ENCODE measurements at places on chromosomes 4 and X. TPM values are rescaled to one million over a fixed set of nuclear protein-coding genes. Genes with fewer than 3 reads are reported as not detected.

DNA sequence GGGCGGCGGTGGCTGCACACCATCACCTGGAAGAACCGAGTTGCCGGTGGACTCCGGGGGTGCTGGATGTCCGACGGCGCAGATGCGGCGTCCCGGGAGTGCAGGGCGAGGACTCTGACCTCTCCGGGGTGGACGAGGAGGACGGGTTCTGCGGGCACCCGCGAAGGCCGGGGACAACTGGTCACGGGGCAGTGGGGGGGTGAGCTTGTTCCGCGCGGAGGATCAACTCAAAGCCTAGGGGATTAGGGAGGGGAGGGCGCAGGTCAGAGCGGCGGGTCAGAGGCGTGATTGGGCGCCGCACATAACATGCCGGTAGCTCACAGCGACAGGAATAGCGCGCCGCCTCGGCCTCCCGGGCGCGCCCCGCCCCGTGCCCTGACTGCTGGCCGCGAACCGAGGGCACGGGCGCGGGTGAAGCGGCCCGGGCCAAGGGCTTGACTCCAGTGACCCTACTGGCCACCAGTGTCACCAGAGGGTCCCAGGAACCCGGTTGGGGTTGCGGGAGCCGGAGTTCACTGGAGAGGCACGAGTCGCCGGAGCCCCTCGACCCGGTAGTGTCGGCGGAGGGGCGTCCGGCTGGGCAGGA lies at the start of gene KLHL34:
Gene KLHL34, minus strand, starts transcription at position 179 of the 586 bp plus-strand sequence. CDS start 542 bp downstream, outside the sequence.
- DNase-seq, result no peak

Gene NEXMIF
- 23.9 TPM for total RNA-seq

GRCh38 chr4:188606635-188607034 lies 467.4 kb downstream of the TRIML1 start:
- DNase-seq, result no peak

DNA sequence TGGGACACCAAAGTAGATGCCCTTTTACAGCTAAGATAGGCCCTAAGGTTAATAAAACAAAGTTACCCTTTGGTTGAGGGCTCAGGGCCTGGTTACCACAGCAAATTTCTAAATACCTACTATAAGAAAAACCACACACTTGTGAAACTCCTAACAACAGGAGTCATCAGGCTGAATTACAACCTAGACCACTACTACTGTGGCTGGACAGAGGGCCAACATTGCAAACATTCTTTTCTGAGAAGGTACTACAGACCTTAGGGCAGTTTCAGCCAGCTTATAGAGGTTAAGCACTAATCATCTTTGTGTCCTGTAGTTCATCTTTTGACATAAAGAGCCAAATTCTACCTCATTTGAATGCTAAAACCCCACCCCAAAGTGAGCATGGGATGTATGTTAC lies 504.0 kb downstream of the RAPGEF2 start:
- no peak for DNase-seq

DNA sequence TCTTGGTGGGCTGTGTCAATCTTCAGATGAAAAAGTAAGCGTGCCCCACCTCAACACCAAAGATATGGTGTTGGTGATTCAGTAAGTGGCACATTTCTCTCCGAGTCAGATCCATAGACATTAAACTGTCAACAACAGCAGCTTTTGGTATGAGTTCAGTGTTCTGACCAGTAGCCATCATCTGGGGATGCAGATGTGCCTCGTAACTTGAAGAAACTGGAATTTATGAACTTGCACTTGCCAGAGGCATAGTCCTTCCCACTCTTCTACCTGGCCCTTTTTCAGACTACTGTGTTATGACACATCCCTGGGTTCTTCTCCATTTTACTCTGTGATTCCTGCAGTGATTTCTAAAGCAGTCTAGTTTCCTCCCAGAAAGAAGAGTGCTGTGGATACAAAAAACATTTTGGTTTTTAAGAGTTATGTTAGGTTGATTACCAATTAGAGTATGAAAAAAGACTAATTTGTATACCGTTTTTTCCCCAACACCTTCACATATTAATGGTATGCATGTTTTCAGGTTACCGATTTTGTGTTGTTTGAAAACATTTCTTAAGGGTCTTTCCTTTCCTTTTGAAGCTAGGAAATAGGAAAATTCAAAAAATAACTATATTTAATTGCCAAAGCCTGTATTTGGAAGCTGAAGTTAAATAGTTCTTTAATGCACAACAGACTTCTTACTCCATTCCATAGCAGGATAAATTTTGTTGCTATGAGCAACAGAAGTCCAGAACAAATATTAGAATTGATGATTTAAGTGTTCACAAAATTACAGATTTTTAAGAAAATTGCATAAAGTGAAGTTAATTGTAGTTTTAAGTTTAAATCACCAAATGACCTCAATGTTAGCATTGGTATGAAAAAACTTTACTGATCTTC lies 39.3 kb downstream of the NUDT6 start:
- DNase-seq, result no peak

DNA sequence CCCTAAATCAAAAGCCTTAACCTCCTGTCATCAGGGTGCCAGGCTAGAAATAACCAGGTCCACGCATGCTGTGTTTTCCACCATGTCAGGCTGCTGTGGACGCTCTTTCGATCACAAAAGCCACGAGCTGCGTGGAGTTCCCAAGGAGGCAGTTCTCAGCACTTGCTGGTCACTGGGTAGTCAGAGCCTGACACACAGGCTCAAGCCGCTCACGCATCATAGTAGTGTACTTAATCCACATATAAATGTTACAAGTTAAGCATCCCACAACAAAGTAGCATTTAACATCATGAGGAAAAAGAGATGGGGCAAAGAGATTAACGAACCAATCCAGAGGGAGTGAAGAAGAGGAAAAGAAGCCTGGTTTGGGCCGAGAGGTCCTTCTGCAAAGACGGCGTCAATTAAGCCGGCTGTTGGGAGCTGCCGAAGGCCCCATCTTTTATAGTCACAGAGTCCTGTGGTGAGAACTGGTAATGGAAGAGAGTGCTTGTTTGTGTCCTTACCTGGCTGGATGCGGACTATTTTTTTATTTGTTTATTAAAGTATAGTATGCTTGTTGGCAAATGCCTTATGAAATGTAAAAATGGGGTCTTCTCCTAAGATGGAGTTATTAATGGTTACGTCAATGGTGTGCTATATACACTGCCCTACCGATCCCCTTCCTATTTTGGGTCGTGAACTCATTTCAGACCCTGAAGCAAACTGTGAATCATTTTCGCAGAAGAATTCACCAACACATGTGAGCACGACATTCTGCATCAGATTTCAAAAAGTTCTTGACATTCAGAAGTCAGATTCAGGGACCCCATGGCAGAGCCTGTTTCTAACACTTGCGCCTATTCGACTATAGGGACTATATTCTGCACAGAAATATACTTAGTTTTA lies 675 bp downstream of the PRIMPOL start:
- peak; percentile 70 for DNase-seq

DNA sequence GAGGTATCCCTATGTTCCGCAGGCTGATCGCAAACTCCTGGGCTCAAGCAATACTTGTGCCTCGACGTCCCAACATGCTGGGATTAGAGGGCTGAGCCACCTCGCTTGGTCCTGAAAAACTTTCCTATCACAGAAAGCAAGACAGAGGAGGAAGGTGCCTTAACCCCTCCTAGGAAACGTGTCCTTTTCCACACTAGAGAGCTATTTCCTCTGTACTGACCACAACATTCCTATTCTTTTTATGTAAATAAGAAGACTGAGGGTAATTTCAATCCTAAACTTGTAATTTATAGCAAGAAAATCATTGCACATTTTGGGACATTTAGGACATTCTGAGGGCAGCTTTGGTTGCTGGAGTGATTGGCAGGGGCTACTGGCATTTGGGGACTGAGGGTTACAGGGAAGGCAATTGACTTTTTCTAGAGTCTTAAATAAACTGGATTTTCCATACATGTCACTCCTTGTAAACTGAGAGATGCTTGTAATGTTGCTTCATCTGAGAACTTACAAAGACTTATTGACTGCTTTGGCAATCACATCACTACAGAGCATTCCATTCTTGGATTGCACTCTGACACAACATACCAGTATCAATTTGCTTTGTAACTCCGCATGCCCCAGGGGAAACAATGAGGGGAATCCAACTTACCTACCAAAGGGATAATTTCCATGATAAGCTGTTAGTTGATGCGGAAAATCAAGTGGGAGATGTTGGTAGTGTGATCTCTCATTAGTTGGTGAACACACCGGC lies 15.6 kb downstream of the XAGE3 start:
- DNase-seq, result no peak

Gene TRAM1L1
- total RNA-seq, result 22.8 TPM

GRCh38 chr4:89781321-89781720 lies 55.6 kb downstream of the SNCA start:
- DNase-seq, result no peak

- DNase-seq, result no peak
Observed at GRCh38 chr4:156838761-156839160, 132.8 kb downstream of the PDGFC start.

DNA sequence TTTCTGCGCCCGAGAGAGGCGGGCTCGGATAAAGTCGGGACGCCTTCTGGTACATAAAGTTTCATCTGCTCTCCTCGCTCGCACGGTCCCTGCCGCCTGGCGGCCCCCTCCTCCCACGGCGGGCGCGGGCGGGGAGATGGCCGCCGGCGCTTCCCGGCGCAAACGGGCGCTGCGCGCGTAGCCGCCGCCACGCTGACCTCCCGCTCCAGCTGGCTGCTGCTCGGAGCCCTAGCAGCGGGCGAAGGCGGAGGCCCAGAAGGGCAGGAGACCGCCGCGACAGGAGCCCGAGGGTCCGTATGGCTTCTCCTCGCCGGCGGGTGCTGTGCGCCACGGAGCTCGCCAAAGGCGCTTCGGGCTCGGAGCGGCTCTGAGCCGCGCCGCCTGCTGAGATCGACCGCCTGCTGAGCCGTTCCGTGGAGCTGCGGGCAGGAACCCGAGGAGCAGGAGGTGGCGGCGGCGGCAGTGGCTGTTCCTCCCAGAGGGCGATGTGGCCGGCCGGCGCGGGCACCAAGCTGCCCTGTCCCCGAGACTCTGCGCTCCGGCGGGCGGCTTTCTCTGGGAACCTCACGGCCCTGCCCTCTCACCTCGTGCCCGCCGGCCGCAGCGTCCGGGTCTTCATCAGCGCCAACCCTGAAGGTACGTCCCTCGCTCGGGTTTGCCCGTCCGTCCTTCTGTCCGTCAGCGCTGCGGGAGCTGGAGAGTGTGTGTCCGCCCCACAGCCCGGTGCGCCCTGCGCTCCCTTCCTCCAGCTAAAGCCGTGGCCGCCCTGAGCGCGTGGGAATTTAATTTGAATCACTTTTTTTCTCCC lies at the start of gene NWD2:
Gene NWD2, plus strand, starts transcription at position 161 of the 808 bp plus-strand sequence. Its CDS starts 325 bp downstream, at position 486.
- DNase-seq, result peak; percentile 79

Gene ATP1B4
- total RNA-seq, result 0.11 TPM

- no peak for DNase-seq
Observed at GRCh38 chrX:96081891-96082290, 602.8 kb upstream of the DIAPH2 start.

DNA sequence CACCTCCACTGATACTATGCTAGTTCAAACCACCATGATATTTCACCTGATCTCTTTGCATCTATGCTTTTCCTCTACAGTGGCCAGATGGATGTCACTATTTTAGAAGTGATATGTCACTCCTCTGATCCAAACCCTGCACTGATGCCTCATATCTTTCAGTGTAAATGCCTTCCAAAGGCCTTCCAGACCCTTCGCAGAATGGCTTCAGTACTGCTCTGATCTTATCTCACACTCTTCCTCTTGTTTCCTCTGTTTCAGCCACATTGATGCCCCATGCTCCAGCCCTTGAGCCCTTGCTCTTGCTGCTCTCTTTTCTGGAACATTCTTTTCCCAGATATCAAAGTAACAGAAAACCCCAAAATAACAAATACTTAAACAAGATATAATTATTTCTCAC lies 17.9 kb downstream of the MID1IP1 start:
- DNase-seq, result no peak

GRCh38 chr4:129821963-129822362 lies 726.0 kb downstream of the C4orf33 start:
- DNase-seq, result no peak

DNA sequence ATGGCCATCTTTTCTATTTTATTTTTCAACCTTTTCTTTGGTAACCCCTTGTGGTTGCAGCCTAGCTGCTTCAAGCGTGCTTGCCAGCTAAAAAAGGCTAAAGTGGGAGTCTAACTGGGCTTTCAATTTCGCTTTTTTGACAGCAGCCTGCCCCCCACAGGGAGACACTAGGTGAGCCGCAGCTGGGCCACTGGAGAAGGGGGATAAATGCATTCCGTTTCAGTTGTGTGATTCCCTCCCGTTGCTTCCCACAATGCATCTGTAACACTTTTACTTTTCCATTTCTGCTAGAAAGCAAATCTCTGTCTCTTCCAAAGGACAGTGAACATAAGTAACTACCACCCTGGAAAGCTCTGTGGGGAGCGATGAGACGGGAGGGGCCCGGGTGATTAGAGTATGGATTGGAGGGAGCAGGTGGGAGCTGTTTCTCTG lies 86.3 kb upstream of the RAPGEF2 start:
- DNase-seq, result peak; percentile 87

Gene EFNB1
- total RNA-seq, result 105 TPM

Gene TMSB4X
- 2,806 TPM for total RNA-seq

GRCh38 chrX:63784902-63785707 lies at the start of gene ARHGEF9:
Gene ARHGEF9 (minus strand): TSS chrX:63785214. CDS start chrX:63785145, 69 bp downstream.
- peak; percentile 38 for DNase-seq

DNA sequence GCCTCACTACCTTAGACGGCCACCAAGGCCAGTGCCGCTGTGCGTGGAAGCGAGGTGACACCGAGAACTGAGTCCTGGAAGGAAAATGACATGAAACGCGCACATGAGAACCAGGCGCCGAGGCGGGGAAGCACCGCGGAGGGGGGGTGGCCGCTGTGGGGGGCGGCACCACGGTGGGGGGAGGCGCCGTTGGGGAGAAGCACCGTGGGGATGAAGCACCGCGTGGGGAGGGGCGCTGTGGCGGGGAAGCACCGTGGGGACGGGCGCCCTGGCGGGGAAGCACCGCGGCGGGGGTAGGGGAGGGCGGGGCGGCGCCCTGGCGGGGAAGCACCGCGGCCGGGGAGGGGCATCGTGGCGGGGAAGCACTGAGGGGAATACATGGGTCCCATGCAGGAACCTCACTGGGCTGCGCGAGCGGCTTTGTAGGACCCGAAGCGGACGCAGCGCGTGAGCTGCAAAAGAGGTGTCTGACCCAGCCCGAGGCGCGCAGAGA lies 28.0 kb downstream of the PPP2R3B start:
- DNase-seq, result no peak

Gene CXCL10
- 1.9 TPM for total RNA-seq

Gene COL4A5
- total RNA-seq, result 87.2 TPM

DNA sequence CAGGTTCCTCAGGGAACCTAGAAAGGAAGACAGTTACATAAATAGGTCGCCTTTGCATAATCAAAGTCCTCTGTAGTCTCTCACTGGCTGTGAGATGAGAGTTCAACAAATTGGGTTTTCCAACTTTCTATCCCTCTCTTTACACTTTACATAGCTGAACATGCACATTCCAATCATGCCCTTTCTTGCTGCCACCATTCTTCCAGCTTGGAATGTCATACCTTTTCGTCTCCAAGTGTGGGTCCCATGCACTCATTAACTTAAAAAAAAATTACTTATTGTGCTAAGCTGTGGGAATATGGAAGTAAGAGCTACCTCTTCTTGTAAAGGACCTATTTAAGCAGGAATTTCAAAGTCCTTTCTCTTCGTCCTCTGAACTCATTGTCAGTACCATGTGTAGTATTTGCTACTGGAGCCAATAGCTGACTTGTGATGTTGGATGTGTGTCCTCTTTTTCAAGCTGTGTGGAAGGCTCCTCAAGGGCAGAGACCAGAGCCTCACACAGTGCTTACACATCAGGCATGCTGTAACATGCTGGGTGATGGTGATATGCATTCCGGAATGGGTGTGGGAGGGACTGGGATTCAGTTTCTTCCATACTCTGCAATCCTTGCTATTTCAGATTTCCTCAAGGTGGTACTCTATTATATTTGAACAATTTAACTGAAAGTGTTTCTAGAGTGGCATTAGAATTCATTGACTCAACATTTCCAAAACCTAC lies 7.1 kb downstream of the ENOPH1 start:
- no peak for DNase-seq

- no peak for DNase-seq
Observed at GRCh38 chr4:126230269-126230668, 915.5 kb downstream of the FAT4 start.

Gene PFKFB1
- 0.39 TPM for total RNA-seq

Measured in spinal cord (tissue), 10 donors.